ENCODE measurements at places on chromosomes 3 and 15.

DNA sequence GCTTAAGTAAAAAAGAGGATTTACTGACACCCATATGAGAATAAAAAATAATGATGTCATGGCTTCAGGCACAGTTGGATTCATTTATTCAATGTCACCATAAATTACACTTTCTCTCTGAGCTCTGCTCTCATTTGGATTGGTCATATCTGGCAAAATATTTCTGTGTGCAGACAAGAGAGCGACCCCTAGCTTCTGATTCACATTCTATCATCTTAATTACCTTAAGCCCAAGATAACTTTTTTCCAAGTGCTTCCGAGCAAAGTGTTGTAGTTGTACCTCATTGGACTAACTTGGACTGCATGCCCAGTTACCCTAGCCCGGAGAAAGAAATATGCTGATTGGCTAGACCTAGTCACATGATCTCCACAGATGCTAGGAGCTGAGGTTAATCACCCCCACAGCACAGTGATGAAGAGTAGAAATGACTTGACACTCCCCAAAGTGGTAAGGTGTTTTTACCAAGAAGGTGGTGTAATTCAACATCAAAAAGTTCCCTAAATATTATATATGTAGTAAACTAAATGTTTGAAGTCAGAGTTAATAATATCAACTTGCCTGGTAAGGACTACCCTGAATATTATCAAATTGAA lies 552.2 kb upstream of the SUCLG2 start:
- DNase-seq: no peak

DNA sequence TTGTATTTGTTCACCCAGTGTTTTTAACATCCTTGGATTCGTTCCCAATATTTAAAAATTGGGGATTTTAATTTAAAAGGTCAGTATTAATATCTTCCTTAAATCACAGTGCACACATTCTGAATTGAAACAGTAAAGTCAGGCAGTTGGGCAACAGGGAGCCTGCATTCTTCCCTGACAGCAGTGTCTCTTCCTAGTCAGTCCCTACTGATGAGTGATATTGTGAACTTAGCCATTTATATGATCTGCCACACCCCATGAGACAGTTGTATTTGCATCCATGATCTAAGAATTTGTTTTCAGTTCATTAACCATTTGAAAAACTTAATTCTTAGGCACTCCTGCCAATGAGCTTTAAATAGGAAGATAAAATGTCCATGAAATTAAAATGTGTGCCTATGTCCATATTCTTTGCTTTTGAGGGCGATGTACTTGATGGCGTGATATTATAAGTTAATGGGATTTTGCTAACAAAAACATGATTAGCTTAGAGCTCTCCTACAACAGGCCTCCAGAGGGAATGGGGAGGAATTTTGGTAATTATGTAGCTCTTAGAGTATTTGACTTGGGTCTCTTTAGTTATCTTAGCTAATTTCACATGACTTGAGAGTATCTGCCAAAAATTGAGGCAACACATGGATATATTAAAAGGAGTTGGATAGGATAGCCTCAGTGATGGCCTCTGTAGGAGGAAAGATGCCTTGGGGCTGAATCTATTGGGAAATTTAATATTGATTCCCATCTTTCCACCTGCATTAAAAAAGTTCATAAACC lies 219.3 kb downstream of the PTPRG start:
- DNase-seq: no peak

DNA sequence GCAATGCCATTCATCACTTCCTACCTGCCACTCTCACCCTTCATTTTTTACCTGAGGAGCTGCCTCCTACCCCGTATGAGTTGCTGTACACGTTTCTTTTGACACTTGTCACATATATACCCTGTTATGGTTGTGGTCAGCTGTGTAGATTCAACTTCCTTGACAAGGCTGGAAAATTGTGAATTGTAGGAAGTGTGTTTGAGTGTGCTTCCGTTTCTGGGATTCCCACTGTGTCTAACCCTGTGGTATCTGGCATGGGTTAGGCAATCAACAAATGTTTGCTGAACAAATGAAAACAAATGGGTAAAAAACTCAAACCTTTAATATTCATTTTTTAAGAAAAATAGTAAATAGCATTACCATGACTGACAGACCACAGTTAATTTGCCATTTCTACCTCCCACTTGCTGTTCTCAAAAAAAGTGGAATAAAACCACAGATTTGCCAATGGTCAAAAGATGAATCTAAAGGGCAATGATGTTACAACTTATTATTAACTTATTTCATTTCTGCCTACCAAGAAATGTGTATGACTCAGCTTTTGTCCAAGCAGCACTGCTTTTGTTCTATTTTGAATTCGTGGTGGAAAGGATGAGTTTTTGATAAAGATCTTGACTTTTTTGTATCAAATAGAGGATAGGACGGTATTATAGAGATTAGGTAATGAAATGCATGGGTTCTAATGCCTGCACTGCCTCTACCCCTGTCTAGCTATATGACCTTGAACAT lies 404.6 kb downstream of the LPP start:
- no peak for DNase-seq

DNA sequence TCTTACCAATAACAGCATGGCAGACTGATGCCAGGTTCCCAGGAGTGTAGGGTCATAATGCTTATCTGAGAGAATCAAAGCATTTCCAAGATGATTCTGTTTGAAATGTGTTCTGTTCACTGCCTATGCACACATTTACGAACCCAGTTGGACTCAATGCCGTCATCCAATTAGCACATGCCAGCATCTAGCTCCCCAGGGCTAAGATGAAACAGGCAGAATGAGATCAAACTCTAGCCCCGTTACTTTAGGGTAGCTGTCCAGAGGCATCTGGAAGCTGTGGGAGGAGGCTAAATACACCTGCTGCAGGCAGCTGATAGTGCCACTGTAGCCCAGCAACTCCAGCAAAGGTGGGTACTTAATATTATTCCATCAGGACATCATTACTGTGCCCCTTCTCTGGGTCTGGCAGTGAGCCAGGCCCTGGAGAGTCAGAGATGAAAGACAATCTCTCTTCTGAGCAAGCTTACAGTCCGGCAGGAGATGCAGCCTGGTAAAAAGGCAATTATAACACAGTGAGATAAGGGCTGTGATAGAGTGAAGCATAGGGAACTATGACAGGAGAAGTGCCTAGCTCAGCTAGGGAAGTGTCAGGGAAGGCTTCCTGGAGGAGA lies 156.4 kb upstream of the PPP2R3A start:
- DNase-seq: no peak

- no peak for DNase-seq
These were observed 1222.0 kb downstream of the ROBO1 start for GRCh38 chr3:78545827-78546226.

- no peak for DNase-seq
These were observed 245.1 kb downstream of the MAGI1 start for GRCh38 chr3:65793495-65794200.

GRCh38 chr15:52206446-52206845 lies 15.3 kb upstream of the GNB5 start:
- no peak for DNase-seq

GRCh38 chr3:165347526-165347925 lies 151.3 kb upstream of the SLITRK3 start:
- no peak for DNase-seq

GRCh38 chr3:175355801-175356335 lies 496.7 kb downstream of the NAALADL2 start:
- no peak for DNase-seq

DNA sequence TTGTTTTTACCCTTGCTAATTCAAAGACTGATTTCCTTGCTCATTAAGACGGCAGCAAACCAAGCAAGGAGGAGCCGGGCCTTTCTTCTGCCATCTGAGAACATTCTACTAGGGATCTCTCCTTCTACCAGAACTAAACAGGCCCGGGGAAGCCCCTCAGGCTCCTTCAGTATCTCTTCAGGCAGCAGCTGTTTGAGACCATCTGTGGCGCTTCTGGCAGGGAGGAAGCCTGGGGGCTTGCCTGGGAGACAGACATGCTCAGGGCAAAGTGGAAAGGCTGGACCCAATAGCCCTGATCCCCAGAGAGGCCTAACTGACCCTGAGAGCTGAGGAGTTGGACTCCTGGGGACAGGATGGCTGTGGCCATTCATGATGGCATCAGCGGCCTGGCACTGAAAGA lies 67.9 kb downstream of the FEM1B start:
- DNase-seq: no peak

- no peak for DNase-seq
These were observed 21.9 kb downstream of the TNK2 start for GRCh38 chr3:195886181-195887141.

GRCh38 chr3:154970797-154971196 lies 109.3 kb upstream of the MME start:
- DNase-seq: no peak

DNA sequence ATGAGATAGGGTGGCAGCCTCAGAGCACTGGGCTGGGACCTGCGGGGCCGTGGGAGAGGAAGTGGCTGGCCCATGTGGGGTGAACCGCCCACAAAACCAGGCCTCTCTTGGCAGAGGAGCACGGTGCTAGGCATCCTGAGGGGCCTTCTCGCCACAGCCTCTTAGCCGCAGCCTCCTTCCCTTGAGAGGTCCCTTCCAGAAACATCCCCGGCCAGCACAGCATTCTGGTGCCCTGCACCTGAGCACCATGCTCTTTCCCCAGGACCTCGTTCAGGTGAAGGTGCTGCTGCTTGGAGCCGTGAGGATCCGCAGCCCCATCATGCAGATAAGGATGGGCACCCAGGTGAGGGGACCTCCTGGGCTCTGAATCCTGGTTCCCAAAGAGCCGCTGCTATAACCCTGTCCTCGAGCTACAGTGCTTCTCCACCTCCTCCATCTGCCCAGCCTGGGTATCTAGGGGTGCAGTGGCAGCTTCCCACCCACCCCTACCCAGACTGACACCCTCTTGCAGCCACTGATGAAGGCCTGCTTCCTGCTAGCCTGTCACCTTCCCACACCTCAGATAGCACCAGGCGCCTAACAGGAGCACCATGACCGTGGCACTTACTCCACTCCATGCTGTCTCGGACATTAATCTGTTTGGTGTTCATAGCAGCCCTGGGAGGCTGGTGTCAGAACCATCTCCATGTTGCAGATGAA lies 11.2 kb upstream of the TXNRD3 start:
- no peak for DNase-seq

DNA sequence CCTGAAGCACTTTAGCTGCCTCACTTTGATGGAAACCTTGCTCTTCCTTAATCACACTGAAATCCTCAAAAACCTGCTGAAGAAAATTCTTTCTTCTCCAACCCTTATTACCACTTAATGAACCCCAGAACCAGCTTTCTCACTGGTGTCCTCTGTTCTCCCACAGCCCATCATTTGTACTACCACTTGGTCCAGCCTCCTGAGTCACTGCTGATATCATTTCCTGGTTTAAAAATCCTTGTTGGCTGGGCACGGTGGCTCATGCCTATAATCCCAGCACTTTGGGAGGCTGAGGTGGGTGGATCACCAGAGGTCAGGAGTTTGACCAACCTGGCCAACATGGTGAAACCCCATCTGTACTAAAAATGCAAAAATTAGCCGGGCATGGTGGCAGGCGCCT lies 418.6 kb upstream of the KCNMB2 start:
- no peak for DNase-seq

GRCh38 chr15:96598514-96598913 lies 268.0 kb downstream of the NR2F2 start:
- no peak for DNase-seq

DNA sequence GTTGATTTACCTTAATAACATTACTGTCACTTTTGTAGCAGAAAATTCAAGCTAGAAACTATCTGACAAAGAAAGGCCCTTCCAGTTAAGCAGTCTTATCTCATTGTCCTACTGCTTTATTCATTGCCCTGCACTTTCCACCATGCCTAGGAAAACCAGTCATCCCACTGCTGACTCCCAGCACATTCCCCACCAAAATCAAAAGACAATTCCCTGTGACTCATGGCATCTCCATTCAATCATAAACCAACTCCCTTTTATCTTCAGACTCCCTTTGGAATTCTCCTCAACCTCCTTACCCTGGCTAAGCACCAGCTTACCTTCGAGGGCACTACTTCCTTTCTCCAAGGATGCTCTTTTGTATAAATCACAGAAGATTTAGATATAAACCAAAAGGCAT lies 184.3 kb downstream of the PLCH1 start:
- no peak for DNase-seq

DNA sequence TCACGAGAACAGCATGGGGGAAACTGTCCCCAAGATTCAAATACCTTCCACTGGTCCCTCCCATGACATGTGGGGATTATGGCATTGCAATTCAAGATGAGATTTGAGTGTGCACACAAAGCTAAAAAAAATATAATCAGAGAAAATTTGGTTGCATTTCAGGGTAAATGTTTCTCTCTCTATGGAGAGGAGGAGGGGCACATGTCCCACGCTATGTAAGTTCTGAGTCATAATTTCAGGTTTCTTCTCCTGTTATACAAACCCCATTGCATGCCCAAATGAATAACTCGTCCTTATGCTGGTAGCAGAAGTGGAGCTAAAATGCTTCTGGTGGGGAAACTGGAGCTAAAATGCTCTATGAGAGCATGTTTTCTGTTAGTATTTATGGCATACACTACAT lies 209.7 kb upstream of the DCBLD2 start:
- no peak for DNase-seq

DNA sequence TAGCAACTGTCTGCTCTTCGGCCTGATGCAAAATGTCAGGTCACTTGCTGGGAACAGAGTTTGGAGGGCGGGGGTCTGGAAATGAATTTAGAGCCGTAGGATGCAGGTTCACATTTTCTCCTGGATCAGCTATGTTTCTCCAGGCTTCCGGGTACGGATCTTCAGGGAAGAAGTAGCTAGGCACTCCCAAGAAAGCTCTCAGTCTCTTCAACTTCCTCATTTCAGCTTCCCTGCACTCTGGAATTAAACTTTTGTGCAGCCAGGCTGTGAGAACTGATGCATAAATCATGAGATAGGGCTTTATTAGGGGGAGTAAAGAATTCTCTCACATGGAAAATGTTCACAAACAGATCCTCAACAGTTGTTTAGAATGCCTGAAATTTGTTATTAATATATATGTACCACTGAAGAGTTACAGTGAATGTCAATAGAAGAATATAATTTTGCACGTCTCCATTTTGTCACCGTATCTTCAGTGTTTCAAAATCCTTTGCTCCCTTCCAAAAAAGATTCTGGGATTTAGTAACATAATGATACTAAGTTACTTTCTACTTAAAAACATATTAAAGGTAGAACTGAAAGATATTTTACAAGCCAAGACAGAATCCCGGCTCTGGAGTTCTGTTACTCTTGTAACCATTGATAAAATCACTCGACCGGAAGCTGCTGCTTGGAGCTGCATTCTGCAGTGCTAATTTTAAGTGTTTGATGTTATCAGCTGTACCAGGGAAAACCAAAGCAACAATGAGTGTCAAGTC lies 178.5 kb upstream of the P2RY1 start:
- no peak for DNase-seq

GRCh38 chr3:10378246-10378645 lies 57.3 kb upstream of the SEC13 start:
- DNase-seq: no peak

GRCh38 chr3:183212096-183212495 lies 41.0 kb upstream of the B3GNT5 start:
- DNase-seq: no peak

DNA sequence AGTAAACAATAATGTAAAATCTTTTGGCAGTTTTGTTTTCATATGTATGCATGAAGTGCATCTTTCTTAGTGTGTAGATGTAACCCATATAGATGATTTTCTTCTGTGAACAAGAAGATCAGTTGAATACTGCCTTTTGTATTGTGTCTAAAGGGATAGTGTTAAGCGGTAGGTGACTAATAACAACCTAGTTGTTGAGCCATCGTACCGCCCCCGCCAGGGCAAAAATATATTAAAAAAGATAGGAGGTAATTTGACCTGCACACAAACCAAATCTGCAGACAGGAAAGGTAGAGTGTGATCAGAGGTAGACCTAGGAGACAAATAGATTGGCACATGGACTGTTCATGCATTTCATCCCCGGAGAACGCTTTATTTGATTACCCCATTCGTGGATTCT lies 3.3 kb upstream of the GMNC start:
- no peak for DNase-seq

- DNase-seq: no peak
These were observed 66.0 kb downstream of the PLD1 start for GRCh38 chr3:171744158-171744741.
